ENCODE measurements at places on chromosomes 13 and 19.

DNA sequence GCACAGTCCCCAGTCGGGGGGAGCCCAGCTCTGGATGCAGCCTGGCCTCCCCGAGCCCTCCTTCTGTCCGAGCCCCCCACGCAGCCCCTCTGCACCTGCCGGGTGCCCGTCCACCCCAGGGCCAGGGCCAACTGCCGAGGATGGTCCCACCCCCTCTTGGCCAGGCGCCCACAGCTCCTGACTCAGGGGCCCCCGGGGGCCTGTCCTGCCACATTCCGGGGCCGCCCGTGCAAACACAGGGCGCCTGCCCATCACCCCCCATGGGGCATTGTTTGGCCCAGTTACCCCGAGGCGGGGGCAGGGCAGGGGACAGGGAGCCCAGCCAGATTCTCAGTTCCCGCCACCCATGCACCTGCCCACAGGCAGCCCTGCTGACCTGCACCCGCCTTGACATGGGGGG is 5.3 kb upstream of the TCF3 start:
- DNase-seq, result no peak

- no peak for DNase-seq
Measured at GRCh38 chr13:46553521-46553885, 533 bp downstream of the LRCH1 start.

GRCh38 chr13:48906200-48906599 is 69.5 kb upstream of the FNDC3A start:
- DNase-seq, result no peak

- DNase-seq, result no peak
Measured at GRCh38 chr19:31354799-31355664, 5.8 kb upstream of the TSHZ3 start.

GRCh38 chr13:59112221-59112718 is 1051.5 kb downstream of the DIAPH3 start:
- DNase-seq, result no peak

GRCh38 chr13:113058988-113059850 is 46.4 kb upstream of the F7 start:
- DNase-seq, result no peak

DNA sequence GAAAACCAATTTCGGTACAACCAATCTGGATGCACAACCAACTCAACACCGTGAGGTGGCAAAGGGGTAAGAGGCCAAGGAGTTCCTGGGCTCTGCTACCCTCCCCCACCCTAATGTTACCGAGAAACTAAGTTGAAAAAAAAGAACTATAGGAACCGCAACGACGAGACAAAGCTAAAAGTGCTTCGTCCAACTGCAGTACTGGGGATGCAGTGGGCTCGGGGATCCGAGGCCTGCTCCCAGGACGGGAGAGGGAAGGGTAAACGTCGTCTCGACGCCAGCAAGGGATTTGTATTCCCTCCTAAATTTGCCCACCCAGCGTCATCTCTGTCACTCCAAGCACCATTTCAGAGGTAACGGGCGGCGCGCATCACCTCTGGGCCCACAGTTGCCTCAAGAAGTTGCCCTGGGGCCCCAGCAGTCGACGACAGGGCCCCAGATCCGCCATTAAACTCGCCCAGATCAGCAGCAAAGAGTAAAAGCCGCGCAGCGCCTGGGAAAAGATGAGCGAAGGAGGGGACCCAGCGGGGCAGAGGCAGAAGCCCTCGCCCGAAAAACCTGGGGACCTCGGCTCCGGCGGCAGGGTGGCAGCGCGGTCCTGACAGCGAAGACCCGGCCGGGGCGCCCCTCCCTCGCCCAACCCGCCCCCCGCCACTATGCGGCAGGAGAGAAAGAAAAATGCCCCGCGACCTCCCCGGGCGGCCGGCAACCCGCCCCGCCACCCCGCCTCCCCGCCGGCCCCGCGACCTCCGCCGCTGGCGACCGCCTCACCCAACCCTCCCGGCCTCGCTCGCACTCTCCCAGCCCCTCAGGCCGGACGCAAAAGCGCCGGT is 752 bp downstream of the ZMYM5 start:
- no peak for DNase-seq

DNA sequence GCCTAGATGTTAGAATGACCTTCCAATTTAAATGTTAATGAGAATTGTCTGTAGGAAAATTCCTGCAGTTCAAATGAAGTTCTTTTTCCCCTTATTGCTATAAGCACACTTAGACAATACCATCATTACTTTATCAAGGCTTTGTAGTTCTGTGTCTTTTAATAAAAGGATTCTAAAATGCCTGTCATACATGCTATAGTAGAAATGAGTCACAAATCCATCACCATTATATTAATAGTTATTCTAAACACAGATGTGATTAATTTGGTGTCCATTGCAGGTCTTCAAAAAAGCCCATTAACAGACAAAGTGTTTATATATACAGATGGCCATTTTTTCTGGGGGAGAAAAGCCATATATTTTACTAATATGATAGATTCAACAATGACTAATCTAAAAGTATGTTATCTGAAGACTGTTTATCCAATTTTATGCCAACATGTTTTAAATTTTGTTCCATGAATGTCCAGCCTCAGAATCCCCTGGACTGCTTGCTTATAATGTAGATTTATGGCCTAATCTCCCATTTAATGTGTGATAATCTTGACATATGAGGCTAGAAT is 1678.3 kb upstream of the PCDH20 start:
- DNase-seq, result no peak

DNA sequence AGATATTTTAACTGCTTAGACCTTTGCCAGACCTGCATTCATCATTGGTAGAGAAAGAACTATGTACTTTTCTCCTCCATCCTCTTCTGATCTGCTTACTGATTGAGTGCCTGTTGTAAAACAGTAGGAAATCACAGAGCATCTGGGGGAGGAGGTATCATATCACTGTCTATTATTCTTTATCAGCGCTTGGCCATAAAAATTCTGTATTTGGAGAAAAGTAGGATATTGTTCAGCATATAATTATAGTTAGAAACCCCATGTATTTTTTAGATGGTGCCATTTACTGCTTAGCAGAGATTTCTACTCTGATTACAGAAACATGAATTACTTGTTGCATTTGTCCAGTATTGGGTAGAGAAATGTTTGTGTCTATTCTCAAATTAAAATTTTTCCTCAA is 62.4 kb downstream of the URI1 start:
- DNase-seq, result no peak

- no peak for DNase-seq
Measured at GRCh38 chr19:10557603-10558197, 8.1 kb downstream of the KRI1 start.

DNA sequence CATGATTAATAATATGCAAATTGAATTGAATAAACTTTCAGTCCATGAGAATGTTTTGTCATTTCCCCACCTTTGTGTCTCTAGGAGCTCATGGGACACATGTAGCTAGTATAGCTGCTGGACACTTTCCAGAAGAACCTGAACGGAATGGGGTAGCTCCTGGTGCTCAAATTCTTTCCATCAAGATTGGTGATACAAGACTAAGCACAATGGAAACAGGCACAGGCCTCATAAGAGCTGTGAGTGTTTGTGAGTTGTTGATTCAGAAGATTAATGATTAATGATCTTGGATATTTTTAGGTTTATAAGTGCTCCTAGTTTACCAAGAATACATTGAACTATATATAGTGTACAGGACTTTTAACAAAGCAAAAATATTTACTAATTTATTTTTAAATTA is 30.1 kb downstream of the TPP2 start:
- no peak for DNase-seq

- no peak for DNase-seq
Measured at GRCh38 chr19:49749055-49749716, 13.9 kb downstream of the TSKS start.

- DNase-seq, result no peak
Measured at GRCh38 chr19:6866741-6867151, 20.6 kb upstream of the ADGRE1 start.

DNA sequence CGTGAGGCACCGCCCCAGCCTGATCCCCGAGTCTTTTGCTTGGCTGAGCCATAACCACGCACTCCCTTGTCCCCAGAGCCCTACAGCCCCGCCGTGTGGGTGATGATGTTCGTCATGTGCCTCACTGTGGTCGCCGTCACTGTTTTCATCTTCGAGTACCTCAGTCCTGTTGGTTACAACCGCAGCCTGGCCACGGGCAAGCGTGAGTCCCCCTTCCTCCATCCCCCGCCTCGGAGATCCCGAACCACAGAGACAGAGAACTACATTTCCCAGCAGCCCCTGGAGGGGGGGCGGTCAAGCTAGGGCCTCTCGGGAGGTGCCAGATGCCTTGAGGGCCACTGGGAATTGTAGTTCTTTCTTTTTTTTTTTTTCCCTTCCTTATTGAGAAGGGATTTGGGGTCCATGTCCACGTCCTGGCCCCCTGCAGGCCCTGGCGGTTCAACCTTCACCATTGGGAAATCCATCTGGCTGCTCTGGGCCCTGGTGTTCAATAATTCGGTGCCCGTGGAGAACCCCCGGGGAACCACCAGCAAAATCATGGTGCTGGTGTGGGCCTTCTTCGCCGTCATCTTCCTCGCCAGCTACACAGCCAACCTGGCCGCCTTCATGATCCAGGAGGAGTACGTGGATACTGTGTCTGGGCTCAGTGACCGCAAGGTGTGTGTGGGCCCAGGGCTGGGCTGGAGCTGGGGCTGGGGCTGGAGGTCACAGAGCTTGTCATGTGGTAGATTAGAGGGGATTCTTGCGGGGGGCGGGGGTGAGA is 25.9 kb downstream of the GRIN2D start:
- DNase-seq, result peak; percentile 59

GRCh38 chr19:51327066-51328001 is 14.6 kb downstream of the VSIG10L start:
- no peak for DNase-seq

- DNase-seq, result no peak
Measured at GRCh38 chr13:41639237-41639904, 182.0 kb downstream of the RGCC start.

GRCh38 chr13:28099396-28100149 is 803 bp downstream of the FLT3 start:
- no peak for DNase-seq

DNA sequence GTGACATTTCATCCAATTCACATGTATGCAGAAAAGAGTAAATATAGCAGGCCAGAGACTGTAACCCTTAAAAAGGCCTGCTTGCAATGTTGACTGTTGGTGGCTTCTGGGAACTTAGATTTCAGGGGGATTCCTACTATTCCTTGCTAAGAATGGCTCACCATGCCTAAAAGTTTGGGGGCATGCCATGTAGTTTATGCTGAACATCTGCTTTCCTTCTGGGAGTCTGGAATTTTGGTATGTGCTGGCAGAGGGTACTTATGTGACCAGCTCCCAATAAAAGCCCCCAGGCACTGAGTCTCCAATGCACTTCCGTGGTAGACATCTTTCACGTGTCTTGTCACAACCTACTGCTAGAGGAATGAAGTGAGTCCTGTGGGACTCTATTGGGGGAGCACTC is 88.4 kb upstream of the PCDH8 start:
- DNase-seq, result no peak

DNA sequence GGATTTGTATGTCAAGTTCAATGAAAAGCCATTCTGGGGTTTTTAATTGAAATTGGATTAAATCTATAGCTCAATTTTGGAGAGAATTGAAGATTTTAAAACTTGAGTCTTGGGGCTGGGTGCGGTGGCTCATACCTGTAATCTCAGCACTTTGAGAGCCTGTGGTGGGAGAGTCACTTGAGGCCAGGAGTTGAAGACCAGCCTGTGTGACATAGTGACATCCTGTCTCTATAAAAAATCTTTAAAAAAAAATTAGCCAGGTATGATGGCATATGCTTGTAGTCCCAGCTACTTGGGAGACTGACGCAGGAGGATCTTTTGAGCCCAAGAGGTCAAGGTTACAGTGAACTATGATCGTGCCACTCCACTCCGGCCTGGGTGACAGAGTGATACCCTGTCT is 41.2 kb downstream of the VAV1 start:
- DNase-seq, result no peak

- DNase-seq, result no peak
Measured at GRCh38 chr13:26562512-26562890, 5.0 kb downstream of the WASF3 start.

- DNase-seq, result no peak
Measured at GRCh38 chr19:947090-947706, 21.4 kb downstream of the ARID3A start.

DNA sequence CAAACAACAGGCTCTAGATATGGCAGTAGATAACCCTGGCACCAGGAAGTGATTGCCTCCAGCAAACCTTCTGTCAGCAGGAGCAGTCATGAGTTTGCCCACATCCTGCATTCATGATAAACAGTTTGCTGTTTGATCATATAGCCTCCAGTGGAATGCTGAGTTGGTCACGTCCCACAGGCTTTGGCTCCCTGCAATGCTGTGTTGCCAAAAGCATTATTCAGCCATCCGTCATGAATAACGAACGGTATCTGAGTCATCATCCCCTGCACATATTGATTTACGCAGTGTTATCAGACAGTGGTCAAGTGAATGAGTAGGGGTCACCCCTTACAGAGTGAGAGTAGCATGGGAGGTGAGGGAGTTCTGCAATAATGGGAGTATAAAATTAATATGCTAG is 21.9 kb upstream of the ZNF432 start:
- no peak for DNase-seq

- no peak for DNase-seq
Measured at GRCh38 chr13:102267191-102267590, 134.7 kb downstream of the FGF14 start.

DNA sequence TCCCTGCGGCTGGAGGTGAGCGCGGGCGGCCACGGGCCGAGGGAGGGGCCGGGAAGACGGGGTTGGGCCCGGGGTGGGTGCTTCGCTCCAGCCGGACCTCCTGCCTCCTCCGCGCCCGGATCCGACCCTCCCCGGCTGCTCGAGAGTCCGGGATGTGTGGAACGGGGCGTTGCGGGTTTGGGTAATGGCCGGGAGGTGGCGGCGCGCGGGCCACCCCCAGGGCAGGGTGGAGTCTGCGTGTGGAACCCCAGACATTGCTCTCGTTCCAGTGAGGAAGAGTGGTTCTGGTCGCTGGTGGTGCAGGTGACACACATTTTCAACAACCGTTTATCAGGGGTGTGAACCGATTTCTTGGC is 38.8 kb downstream of the ARHGEF7 start:
- peak; percentile 24 for DNase-seq

DNA sequence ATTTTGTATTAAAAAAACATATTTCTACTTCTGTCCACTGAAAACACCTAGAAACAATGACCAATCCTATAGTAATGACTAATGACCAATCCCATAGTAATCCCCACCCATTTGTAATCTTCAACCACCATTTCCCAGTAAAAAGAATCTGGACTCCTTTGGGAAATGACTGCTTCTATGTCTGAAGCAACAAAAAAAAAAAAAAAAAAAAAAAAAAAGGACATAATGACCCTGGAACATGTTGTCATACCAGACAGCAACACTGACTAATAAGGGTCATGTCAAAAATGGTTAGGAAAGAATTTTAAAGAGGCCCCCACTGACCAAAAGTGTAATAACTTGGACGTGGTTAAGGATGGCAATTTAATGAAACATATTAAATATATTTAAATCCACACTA is 88.3 kb downstream of the TUBA3C start:
- DNase-seq, result no peak

DNA sequence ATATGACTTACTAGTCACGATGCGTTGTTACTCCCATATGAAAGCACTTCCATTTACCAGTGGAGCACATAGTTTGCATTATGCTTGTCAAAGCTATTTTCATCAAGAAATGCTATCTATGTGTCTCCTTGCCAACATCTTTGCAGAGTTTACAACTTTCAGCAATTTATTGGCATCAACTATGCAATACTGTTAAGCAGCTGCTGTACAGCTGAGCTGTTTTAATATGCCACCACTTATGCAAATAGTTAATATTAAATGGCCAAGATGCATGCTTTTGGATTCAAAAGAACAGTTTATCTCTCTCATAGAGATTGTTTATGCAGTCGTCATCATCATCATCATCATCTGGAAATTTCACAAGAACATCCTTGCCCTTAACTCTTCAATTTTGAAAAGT is 67.9 kb upstream of the KLF5 start:
- no peak for DNase-seq
